ENCODE measurements at places on chromosomes 7 and 10.

- no peak for DNase-seq
Measured at GRCh38 chr7:29013082-29013695, 55.1 kb upstream of the TRIL start.

GRCh38 chr7:120337308-120337907 lies 64.4 kb downstream of the KCND2 start:
- peak; percentile 42 for DNase-seq

DNA sequence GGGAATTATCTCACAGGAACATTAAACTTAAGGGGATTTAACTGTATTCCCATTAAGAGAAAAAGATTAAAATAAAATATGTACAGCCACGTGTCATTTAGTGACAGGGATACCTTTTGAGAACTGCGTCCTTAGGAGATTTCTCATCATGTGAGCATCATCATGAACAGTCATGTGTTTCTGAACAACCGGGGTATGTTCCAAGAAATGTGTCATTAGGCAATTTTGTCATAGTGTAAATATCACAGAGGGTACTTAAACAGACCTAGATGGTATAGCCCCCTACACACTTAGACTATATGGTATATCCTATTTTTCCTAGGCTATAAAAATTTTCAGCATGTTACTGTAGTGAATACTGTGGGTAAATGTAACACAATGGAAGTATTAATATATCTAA lies 840.3 kb downstream of the CNTNAP2 start:
- no peak for DNase-seq

GRCh38 chr10:3268025-3268424 lies 95.4 kb upstream of the PITRM1 start:
- no peak for DNase-seq

GRCh38 chr7:6650521-6651011 lies 13.4 kb downstream of the ZNF316 start:
- no peak for DNase-seq
